ENCODE measurements at places on chromosomes 6 and 20.

DNA sequence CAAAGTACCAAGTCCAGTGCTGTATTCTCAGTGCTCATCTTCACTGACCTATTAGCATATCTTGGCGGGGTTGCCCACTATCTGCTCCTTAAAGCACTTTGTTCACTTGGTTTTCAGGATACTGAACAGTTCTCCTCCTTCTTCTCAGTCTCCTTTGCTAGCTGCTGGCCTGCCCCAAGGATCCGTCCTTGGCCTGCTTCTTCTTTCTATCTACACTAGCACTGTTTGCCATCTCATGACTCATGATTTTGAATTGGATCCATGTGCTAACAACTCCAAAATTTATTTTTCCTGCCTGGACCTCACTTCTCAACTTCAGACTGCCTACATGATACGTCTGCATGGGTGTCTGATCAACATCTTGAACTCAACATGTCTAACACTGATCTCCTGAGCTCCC is 15.5 kb downstream of the TPD52L1 start:
- DNase-seq: no peak

DNA sequence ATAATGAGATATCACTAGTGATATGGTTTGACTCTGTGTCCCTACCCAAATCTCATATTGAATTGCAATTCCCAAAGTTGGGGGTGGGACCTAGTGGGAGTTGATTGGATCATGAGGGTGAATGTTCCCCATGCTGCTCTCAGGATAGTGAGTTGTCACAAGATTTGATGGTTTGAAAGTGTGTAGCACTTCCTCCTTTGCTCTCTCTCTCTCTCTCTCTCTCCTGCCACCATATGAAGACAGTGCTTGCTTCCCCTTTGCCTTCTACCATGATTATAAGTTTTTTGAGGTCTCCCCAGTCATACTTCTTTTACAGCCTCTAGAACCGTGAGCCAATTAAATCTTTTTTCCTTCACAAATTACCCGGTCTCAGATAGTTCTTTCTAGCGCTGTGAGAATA is 1002.0 kb upstream of the ADGRB3 start:
- no peak for DNase-seq

- DNase-seq: no peak
Measured at GRCh38 chr6:117276778-117277316, 11.5 kb downstream of the VGLL2 start.

DNA sequence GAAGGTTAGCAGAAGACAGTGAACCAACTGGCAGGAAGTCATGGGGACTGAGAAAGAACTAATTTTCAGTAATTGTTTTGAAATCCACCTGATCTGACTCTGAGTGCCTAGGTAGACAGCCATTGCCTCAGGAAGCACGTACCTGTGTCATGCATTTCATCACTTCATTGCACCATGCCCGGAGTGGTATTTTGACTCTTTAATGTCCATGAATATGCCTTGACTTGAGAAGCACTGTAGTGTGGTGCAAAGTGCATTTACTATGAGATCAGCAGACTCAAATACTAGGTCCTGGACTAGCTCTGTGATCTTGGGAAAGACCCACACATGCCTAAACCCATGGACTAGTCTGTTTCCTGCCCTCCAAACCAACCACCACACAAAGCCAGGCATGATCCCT is 370.9 kb upstream of the MARCKS start:
- no peak for DNase-seq

DNA sequence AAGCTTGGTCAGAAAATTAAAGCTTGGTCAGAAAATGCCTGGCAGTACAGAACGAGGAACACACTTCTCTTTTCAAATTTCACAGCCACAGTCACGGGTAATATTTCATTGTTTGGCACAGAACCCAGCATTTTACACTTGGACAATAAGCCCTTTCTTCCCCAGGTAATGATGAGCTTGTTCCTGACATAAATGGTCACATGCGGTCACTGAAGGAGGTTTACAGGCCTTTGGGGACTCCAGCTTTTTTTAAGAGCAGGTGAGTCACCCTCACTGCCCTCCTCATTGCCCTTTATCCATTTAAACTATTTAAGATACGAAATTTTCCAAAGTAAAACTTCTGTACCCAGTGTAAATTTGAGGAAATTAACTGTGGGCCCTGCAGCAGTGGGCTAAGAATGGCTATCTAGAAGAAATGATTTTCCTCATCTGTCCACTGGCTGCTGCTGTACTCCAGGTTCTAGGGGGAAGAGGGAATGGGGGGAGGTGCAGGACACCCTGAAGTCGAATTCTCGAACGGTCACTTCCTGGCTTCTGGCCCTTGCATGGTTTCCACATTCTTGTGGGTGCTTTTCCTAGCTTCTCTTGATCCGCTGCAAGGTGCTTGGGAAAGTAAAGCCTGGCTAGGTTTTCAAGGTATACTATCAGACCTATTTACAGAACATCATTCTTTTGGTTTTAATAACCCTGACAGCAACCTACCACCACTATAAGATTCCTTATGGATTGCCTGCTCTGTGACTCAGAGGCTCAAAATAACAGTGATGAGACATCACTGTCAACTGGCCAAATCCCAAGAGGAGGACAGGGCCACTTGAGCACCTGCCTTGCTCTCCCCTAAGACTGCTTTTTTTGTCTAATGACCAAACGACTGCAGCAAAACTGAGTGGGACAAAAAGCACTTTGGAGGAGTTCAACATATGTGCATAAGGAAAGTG is 75.8 kb downstream of the PREP start:
- DNase-seq: no peak

Measured in activated CD8-positive, alpha-beta memory T cell treated with anti-CD3 and anti-CD28 coated beads for 1 hour (primary cell).